Stimulated activated CD4-positive, alpha-beta T cell treated with anti-CD3 and anti-CD28 coated beads, Interleukin-1b, Interleukin-23, amount 100 ng/mL, for 1 hour (primary cell): ENCODE measurements at places on chromosomes 7 and 10.

DNA sequence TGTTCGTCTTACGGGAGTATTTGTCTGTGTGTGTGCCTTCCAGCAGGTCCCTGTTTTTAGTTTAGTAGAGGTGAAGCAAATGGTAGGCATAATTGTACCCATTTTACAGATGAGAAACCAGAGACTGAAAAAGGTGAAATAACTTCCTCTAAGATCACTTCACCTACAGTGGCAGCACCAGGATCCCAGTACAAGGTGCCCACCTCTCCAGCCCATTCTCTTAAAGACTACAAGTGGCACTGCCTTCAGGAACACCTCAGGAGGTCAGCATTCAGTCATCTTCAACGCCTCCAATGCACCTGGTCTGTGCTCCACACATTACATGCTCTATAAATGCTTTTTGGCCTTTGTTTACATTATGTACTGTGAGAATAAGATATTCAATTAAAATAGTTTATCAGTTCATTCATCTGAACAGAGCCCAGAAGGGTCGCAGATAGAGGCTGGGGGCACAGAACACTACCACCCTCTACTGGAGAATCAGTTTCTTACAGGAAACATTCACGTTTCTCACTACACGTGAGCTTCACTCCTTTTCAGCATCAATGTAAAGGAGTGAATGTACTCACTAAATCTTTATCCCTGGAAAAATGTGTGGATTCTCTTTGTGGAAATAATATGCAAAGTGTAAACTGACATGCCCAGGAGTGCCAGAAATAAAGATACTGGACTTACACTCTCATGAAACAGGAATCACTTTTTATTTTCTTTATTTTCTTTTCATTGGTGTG is 45.5 kb upstream of the ABLIM1 start:
- DNase-seq, result no peak

- no peak for DNase-seq
Measured at GRCh38 chr10:30818010-30818660, 188.6 kb upstream of the LYZL2 start.

- no peak for DNase-seq
Measured at GRCh38 chr10:11886851-11887250, 63.7 kb downstream of the PROSER2 start.

DNA sequence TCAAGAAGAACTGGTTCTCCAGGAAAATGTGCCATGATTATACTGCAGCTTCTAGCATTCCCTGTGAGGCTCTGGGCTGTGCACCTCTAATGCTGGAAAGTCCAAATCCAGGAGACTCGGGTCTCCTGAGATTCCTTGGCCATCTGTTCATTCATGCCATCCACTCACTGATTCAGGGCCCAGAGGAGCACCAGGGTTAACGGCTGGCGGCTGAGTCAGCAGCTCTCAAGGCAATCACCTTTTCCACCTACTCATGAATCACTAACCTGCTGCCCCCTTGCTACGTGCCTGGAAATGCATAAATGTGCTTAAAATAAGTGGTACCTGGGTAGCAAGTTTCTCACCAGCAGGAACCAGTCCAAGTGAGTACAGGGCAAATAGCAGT is 132.7 kb downstream of the KCNMA1 start:
- no peak for DNase-seq

DNA sequence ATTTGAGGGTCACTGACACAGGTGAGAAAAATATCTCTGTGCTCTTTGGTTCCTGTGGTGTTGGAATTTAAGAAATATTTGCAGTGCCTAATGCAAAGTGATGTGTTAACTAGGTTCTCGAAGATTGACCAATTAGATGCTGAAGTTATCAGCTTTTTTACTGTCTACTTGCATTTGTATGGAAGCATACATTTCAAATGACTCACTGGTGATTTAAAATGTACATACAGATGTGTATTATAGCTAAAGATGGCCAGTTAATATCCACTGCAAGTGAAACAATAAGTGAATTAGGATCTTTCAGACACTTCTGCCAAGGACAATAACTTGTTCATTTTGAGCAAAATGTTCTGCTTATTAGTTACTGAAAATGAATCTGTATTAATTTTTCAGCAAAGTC is 205.0 kb downstream of the FANK1 start:
- DNase-seq, result no peak

DNA sequence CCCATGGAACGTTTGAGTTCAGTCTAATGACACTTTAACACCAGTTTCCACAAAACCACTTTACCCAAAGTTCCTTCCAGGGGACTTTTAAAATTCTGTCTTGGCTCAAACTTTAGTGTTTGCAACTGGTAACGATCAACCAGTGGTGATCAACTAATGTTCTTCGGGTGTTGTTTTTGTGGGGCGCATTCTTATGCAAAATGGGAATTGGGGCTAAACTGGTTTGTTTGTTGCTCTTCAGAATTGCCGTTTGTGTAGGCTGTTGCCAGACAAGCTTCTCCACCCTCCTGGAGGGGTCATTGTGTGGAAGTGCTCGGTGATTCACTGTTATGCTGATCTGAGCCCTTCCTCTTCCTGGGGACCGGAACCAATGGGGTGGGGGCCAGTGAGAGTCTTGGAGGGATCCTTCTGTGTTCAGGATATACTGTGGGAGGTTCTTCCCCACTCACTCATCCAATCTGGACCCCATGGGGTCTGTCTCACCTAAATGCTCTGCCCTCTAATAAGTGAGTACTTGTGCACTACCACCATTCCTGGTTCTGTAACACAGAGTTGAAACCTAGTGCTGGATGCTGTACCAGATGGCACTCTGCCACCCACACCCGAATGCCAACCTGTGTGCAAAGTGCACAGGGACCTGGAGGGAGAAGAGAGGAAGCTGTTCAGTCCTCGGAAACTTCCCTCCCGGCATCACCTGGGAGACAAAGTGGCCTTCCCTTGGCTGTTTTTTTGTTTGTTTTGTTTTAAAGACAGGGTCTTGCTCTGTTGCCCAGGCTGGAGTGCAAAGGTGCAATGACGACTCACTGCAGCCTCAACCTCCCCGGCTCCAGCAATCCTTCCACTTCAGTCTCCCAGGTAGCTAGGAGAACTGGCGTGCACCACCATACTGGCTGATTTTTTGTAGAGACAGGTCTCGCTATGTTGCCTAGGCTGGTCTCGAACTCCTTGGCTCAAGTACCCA is 2.1 kb downstream of the NFE2L3 start:
- no peak for DNase-seq

- no peak for DNase-seq
Measured at GRCh38 chr7:108604307-108605077, 34.8 kb downstream of the DNAJB9 start.

GRCh38 chr7:106313966-106314365 is 29.2 kb upstream of the NAMPT start:
- DNase-seq, result no peak

DNA sequence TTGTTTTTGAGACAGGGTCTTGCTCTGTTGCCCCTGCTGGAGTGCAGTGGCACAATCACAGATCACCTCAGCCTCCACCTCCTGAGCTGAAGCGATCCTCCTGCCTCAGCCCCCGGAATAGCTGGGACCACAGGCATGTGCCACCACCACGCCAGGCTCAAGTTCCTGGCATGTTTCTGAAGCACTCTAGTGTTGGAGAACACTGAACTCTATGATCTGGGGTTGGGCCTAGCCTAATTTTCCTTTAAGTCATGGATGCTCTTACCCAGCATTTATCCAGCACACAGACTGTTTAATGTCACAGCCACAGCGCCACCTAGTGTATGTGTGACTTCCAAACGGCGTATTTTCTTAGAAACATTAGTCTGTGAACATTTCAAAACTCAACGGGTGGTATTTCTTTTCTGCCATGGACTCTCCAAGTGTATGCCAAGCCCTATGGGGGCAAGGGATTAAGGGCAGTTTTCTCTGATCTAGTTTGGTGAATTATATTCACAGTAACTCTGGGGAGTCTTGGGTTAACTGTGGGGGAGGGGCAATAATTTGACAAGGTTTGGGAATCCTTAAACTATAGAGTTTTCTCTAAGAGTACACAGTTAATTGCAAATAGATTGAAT is 91.8 kb downstream of the CREM start:
- DNase-seq, result peak; percentile 65

DNA sequence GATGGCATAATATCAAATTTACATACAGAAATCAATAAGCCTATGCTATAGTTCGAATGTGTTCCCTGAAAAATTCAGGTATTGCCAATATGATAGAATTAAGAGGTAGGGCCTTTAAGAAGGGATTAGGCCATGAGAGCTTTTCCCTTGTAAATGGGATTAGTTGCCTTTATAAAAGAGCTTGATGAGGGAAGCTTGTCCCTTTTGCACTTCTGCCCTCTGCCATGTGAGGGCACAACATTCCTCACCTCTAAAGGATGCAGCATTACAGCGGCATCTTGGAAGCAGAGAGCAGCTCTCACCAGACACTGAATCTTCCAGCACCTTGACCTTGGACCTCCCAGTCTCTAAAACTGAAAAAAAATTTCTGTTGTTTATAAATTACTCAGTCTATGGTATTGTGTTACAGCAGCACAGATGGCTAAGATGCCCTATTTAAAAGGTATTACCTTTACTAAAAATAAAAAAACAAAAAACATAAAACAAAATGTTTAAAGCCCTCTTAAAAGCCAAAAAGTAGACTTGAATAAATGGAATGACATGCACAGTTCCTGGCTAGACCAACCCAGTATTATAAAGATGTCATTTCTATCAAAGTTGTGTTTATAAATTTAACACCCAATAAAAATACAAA is 909.6 kb downstream of the REEP3 start:
- no peak for DNase-seq

DNA sequence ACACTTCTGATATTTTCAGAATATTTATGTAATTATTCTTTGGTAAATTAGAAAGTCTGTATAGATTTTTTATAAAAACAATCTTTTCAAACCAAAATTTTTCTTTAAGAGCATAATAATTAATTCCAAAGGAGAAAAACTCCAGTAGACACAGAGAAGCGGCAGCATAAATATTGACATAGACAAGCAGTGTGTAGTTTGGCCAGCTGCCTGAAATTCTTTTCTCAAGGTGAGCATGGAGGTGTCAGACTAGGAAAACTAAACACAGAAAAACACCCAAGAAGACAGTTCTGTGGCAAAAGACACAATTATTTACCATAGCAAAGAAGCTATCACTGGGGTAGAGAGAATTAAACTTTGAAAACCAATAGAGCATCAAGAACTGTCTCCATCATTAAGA is 82.4 kb downstream of the KLF6 start:
- no peak for DNase-seq

GRCh38 chr10:106500041-106500924 is 664.2 kb downstream of the SORCS1 start:
- DNase-seq, result no peak

- no peak for DNase-seq
Measured at GRCh38 chr10:101222683-101223273, 6.5 kb downstream of the LBX1 start.

DNA sequence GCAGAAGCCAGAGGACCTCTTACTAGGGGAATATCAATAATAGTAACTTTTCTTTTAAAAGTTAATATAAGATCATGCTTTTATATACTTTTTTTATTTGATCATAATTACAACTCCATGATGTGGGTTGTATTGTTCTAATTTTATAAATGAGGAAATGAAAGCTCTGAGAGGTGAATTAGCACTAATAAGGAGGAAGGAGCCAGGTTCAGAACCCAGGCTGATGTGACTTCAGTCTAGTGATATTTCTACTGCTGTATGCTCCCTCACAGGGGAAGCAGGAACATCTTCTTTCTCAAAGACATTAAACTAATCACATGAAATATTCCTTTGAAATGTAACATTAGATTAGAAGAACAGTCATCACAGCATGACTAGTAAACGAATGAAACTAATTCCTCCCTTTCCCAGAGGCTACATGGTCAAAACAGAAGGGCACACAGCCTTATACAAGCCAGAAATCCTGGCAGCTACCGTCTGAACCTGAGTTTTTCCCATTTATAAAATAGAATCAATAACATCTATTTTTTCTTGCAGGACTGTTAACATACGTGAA is 81.4 kb upstream of the GJD4 start:
- DNase-seq, result no peak

- no peak for DNase-seq
Measured at GRCh38 chr10:93293999-93294398, 188.1 kb downstream of the MYOF start.

- DNase-seq, result no peak
Measured at GRCh38 chr7:69173341-69173740, 424.9 kb upstream of the AUTS2 start.
